ENCODE measurements at places on chromosomes 1 and 21.

- no peak for DNase-seq
These were observed 12.0 kb upstream of the MX2 start for GRCh38 chr21:41349619-41350390.

- peak; percentile 80 for DNase-seq
These were observed 20.7 kb downstream of the MIS18A start for GRCh38 chr21:32257962-32258785.

- DNase-seq = no peak
These were observed 40.9 kb downstream of the MRPL37 start for GRCh38 chr1:54240741-54241335.

DNA sequence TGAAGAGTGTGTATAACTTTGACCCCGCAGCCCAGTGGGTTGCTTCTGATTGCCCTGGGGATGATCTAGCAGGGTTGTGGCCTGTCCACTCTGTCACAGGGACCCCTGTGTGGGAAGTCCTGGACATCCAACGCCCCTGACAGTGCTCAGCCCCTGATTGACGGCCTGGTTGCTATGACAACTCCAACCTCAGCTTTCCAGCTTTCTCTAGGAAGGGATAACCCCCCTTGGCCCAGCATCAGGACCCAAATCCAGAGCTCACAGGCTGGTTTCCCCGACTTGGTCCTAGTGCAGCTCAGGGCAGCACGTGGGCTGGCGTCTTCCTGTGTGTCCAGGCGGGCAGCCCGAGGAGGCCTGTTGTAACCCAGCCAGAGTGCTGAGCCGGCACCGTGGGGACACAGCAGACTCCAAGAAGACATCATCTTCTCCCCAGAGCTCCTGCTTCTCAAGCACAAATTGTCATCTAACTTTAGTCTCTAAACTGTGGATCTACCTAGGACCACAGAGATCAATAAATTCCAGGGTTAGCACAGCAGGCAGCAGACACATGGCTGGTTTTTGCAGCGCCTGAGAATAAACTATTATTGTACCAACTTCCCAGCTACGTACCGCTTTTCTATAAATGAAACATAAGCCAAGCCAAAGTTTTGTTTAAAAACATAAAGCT lies 18.9 kb upstream of the PDXK start:
- DNase-seq = no peak

GRCh38 chr1:160068225-160068624 lies 1.7 kb downstream of the KCNJ10 start:
- no peak for DNase-seq

DNA sequence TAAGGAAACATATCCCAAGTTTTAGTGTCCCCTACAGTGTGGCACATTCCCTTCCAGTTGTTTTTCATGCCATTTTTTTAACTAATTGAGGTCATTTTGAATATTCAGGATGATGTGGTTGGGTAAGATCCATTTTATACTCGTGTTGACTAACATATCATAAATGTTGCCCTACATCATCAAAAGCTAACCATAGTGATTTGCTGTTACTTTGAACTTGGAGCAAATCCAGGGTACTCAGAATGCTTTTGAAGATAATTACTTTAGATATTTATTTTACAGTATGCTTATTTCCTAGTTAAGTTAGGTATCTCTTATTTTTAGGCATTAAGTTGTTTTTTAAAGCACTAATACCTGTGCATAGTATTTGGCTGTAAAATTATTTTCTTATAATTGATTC lies 57.8 kb downstream of the DYRK1A start:
- DNase-seq = no peak

Data from HFFc6 (cell line).